Tibial nerve (tissue), 4 donors: ENCODE measurements at places on chromosomes 2 and 18.

DNA sequence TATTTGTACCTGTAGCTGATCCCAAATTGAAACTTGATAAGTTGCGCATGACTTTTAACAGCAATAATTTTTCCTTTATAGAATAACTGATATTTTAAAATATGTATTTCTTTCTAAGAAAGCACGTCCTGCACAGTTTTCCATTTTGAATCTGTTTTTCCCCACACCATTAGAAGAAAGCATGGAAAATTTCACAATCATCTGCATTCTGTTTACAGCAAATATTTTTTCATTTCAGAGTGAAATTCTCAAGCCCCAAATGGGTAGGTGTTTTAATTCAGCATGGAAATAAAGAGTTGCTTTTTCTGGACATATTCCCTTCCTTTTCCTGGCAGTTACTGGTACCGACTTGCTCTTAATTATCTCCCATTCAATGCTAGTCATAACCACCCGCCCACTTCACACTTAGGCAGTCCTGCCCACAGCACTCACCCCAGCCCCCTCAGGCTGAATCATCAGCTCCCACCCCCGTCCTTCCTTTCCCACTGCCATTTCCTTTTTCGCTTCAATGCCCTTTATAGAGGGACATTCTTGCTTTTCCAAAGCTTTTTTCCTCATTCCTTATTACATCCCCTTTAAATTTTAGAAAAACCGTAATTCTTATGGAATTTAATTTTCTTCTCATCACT lies 89.2 kb upstream of the GLS start:
- DNase-seq = peak; percentile 28

GRCh38 chr2:234393354-234393753 lies 103.5 kb downstream of the ARL4C start:
- no peak for DNase-seq

DNA sequence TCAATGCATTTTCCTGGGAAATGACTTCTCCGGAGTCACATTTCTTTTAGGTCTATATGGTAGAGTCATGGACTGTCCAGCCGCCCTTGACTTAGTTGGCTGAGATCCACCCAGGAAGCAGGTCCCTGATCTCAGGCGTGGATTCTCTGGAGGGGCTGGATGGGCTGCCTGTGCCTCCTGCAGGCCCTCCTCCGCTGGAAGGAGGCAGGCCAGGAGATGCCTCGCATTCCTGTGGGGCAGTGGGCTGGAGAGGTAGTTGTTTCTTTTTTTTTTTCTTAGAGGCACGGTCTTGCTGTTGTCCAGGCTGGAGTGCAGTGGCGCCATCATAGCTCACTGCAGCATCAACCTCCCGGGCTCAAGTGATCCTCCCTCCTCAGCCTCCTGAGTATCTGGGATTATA lies 129.0 kb upstream of the MYCN start:
- DNase-seq = no peak

DNA sequence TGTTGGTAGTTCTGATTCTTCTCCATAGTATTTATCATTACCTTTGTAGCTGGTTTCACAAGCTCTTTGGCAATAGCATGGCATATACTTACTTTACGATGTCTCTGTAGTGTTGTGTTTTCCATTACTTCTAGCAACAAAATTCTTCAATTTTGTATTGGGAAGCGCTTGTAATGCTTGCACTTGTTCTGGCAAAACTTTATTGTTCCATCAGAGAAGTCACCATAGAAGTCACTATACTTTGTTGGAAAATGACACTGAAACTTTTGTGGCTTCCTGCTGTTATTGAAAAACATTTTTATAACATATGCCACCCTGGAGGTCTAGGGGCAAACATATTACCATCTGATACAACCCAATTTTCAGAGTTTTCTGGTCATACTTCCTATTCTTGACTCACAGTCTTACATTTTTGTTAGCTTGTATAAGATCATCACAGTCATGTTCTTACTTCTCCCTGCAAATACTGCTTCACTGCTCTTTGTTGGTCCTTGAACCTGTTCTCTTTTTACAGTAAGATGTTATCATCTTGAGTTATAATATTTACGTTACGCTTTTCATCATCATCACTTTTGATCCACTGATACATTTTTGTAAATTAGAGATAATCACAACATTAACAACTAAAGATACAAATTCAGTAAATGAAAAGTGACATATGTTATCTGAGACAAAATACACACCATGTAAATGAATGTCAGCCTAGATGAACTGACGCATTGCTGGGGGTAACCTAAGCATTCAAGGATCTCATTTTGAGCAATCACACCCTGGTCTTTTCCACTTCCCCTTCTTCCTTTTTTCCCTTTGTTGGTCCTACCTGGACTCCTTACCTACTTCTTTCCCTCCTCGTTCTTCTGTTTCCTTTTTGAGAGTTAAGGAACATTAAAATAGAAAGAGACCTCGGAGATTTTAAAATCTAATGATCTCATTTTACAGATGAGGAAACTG lies 33.3 kb upstream of the CXCR4 start:
- no peak for DNase-seq

GRCh38 chr2:200619279-200619678 lies 33.5 kb downstream of the AOX1 start:
- DNase-seq = no peak

DNA sequence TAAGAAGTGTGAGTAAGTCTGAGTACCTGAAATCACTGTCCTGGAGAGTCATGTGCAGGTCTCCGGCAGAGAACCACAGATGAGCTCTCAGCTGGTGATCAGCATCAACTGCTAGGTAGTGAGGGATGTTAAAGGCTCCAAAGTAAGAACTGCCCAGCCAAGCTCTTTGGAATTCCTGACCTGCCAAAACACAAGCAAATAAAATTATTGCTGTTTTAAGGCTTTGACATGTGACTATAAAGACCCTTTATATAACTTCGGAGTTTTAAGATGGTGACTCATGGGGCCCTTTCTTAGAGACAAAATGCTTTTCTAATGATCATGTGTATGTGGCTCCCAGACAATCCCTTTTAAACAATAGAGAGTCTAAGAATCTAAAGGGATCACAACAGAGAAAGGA lies 855.7 kb downstream of the TRIB2 start:
- no peak for DNase-seq

- DNase-seq = peak; percentile 24
These were observed 173.8 kb downstream of the ICOS start for GRCh38 chr2:204110338-204110741.

- DNase-seq = no peak
These were observed 958.8 kb upstream of the TMEFF2 start for GRCh38 chr2:193153576-193153975.

GRCh38 chr2:164205347-164205746 lies 415.9 kb downstream of the GRB14 start:
- DNase-seq = no peak

DNA sequence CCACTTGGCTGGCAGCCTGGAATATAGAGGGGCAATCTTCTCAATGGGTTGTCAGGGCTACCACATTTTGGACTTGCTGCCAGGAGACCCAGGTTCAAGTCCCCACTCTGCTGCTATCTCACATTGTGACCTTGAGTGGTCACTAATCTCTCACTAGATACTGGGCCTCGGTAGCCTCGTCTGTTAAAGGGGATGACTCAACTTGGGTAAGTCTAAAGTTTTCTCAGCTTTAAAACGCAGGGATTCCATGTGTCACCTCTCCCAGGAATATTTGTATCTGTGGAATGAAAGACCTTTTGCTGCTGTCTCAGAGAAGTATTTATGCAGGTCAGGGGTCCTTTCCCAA lies 86.3 kb downstream of the SEMA4F start:
- DNase-seq = no peak

DNA sequence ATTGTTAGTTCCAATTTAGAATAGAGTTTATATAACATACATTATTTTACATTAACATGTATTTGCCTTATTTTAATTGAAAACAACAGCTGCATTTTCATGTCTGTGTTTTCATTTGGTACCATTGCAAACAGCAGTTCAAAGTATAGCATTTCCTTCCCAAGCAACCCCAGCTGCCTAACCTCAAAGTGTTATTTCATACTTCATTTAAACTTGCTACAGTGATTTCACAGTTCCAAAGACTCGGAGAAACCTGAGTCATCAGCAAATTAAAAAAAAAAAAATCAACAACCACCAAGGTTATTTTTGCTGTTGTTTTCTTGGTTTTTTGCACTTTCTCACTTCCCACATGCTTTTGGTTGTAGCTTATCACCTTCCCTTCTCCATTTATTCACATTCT lies 236.5 kb upstream of the SPHKAP start:
- DNase-seq = no peak

- DNase-seq = no peak
These were observed 8.0 kb upstream of the ANO7 start for GRCh38 chr2:241180495-241180894.

DNA sequence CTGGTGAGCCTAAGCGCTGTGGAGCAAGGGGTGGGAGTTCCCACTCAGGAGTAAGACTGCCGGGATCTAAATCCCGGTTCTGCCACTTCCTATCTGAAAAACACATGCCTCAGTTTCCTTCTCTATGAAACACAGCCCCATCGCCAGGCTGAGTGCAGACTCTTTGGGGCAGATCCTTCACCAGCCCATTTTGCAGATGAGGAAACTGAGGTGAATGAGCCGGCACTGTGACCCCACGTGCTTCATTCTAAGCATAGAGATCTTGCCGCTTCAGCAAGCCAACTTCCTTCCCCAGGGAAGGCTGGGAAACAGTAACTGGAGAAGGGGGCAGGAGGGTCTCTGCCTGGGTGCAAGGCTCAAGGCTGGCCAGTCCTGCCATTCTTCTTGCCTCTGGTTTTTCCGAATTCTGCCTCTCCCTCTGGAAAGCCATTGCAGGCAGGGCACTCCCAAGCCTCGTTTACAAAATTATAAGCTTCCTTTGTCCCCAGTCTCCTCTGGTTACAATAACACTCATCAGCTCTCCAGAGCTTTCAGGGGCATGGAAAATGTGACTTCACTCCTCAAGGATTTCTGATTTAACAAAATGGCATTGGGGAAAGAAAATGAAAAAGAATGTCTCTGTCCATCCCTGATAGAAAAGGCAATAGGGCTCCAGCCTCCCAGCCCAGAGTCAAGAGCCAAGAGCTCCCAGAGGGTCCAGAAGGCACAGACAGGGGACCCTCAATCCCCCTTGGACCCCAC lies 249.2 kb downstream of the TNS1 start:
- DNase-seq = no peak

DNA sequence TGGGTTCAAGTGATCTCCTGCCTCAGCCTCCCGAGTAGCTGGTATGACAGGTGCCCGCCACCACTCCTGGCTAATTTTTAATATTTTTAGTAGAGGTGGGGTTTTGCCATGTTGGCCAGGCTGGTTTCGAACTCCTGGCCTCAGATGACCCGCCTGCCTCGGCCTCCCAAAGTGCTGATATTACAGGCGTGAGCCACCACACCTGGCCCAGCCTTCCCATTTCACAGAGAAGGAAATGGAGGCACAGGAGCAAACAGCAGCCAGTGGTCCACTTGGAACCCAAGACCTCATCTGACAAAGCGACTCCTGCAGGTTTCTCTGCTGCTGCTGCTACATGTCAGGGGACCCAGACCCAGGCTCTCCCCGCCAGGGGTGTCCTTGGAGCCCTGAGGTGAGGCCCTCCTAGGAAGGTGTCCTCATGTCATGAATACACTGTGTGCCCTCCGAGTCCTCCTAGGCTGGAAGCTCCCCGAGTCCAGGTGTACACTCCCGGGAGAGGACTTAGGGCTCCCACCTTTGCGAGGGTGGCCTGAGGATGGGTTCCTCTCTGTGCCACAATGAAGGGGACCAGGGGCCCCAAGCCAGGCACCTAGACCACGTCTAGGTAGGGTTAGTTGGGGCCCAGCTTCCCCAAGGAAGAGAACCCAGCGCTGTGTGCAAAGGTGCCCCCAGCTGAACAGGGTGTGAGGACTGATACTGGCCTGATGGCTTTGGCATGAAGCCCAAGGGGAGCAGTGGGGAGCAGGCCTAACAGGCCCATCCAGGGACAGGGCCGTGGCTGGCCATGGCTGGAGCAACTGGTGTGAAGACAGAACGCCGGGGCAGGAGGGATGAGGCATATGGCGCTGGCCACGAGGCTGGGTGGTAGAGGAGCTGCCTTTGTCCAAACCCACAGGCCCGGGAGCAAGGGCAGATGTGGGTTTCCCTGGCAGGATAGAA lies 56.1 kb downstream of the HS6ST1 start:
- no peak for DNase-seq

GRCh38 chr18:70073432-70073831 lies 125.8 kb upstream of the CD226 start:
- no peak for DNase-seq

GRCh38 chr2:67922080-67922785 lies 140.6 kb downstream of the C1D start:
- no peak for DNase-seq

- DNase-seq = no peak
These were observed 22.4 kb upstream of the STAT1 start for GRCh38 chr2:191036363-191036762.

DNA sequence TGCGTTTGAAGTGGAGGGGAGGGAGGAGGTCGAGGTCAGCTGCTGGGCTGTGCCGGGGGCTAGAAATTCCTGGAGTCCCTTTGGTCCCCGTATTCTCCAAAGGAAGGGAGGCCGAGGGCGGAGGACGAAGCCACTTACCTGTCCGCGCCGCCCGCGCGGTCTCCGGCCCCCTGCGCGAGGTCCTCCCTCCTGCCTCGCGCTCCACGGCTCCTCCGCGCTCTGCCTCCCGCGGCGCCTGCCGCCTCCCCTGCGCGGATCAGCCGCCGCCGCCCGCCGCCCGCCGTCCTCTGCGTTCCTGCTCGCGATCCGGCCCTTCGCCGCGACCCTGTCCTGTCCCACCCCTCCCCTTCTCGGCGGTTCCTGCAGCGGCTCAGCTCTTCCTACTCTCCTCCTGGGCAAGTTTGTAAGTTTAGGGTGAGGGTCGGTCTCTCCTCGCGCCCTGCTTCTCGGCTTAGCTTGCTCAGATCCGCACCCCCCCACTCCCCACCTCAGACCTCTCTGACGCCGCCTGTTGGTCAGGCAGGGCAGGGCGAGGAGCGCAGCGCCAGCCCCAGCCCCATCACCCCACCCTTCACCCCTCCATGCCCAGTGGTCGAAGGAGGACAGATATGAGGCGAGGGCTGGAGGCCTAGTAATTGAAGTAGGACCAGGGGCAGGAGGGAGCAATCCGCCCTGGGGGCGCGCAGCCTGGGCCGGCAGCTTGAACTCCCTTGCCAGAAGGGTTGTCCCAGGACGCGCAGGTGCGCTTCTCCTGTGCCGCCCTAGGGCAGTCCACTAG lies 9.7 kb upstream of the SKOR2 start:
- no peak for DNase-seq

GRCh38 chr2:99933894-99934650 lies 208.3 kb downstream of the AFF3 start:
- no peak for DNase-seq

- no peak for DNase-seq
These were observed 222.4 kb upstream of the RAB12 start for GRCh38 chr18:8386669-8387380.

- DNase-seq = no peak
These were observed 39.3 kb downstream of the ICOS start for GRCh38 chr2:203975912-203976311.

DNA sequence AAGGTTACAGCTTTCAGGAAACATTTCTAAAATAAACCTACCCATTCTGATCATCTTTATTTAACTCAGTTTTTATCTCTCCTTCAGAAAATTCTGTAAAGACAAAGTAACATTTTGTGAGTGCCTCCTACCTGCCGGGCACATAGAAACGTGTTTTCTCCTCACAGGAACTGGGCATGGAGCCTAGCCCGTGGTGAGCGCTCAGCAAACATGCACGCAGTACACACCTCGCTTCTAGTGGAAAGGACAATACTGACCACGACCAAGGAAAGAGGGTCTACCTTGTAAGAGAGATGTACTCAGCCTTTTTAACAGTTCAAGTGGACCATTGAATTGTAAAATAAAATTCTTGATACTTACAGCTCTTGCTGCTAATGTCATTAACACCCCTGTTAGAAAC lies 24.8 kb upstream of the KIDINS220 start:
- DNase-seq = no peak

- no peak for DNase-seq
These were observed 1.0 kb upstream of the PPP1CB start for GRCh38 chr2:28750316-28751251.
